ENCODE measurements at places on chromosomes 5 and 9.

DNA sequence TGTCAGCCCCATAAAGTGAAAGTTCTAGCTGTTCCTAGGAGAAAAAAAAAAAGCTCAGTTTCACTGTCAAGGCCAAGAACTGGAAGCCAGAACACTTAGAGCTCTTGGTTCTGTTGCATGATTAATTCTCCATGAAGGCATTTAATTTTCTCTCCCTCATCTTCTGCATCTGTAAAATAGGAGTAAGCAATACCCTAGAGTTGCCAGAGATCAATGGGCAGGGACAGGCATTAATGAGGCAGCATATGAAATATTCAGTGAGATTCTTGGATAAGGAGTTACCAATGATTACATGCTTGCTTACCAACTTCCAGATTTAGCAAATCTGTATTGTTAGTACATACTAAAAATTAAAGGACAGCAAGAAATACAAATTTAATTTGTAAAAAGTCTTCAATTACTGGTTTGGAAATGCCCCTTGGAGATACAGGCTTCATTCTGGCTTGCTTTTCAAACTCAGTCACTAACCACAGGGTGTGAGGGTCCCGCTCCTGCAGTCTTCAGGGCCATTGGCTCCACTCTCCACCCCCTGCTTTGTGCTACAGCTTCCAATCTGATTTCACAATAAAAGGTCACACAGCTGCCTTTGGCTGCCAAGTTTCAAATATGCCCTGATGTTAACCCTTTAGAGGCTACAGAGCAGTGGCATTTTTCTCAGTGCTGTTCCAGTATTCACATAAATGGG, 624.6 kb downstream of the BNC2 start:
- no peak for DNase-seq

DNA sequence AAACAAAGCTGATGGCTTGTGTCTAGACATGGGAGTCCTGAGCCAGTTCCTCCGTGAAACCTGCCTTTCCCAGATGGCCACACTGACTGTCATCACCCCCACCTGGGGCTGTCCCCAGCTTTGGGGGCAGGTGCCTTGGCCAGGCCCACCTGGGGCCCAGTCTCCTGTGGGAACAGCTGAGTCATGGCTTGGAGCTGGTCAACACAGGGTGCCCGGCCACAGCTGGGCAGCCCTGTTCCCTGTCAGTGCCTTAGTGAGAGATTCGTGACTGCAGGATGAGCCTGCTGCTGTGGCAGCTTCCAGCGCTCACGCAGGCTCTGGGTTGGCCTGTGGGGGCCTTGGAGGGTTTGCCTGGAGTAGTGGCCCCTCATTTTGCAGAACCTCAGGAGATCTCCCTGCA, 56.5 kb downstream of the COL5A1 start:
- no peak for DNase-seq

DNA sequence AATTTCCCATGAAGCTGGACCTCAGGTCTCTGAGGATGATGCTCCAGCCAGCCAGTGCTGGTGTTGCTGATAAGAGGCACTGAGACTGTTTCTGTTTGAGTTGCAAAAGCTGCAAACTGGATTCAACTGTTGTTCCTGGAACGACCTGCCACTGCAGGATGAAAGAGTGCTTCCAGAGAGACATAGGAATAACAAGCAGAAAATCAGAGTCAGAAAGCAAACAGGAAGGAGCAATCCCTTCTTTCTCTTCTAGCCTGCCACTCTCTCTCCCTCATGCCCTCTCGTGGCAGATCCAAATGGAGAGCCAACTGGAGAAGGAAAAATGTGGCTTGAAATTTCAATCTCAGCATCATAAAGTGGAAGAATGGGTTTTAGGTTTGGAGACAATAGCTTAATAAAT, 110.4 kb downstream of the STARD4 start:
- DNase-seq = no peak

DNA sequence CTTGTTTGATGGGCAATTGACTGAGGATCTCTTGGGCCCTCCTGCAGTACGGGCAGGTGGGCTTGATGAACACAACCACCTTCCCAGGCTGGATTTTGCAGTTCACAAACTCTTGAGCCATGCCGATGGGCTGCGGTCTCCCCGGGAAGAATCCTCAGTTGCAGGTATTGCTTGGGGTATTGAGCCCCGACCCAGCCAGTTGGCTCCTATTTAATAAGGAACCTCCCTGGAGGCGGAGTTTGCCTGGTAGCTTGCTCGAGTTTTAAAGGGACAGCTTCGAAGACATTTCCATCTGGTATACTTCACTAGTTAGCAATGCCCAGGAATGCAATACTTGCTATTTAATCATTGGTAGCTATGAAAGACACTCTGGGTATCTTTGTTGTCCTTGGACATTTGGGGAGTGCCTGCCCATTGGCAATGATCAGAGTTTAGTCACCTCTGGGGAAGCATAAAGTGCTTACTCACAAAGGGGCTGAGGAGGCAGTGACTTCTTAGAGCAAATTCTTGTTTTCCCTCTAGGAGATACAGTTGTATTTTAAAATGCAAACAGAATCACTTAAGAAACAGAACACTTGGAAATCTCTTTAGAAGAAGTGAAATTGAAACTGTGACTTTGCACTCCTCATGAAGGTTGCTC, at the start of gene GLRX:
GLRX (minus strand) TSS at position 185 of the 640 bp plus-strand sequence; CDS start at position 121, 64 bp downstream.
- DNase-seq = no peak

DNA sequence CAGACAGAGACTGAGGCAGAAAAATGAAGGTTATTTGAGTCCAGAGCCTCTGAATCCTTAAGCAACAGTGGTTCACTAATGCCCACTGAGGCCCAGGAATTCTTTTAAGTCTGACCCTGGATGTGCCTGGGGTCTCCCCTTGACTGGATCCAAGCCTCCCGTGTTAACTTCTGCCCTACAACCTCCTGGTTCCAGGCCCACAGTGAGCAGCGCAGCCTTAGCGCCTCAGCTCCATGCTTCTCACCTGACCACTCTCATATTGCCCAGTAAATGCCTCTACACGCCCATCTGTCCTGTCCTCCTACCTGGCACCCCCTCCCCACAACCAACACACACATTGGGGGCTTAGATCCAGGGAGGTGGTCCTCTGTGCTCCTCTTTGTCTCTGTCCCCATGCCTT, 6.4 kb downstream of the IL3 start:
- no peak for DNase-seq

DNA sequence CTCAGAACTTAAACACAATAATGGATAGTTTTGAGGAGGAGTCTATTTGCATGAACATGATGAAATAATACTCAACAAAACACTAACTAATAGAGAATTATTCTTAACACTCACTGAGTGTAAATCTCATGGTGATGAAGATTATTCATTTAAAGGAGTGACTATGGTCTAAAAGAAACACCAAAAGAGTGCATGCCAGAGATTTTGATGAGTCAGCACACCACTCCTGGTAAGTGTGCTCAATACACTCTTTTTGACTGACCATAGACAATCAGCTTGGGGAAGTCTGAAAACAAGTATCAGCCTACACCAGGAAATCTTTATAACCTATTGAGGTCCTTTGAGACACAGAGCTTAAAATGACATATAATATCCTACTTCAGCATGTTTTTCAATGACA, 6.8 kb upstream of the FST start:
- DNase-seq = no peak

DNA sequence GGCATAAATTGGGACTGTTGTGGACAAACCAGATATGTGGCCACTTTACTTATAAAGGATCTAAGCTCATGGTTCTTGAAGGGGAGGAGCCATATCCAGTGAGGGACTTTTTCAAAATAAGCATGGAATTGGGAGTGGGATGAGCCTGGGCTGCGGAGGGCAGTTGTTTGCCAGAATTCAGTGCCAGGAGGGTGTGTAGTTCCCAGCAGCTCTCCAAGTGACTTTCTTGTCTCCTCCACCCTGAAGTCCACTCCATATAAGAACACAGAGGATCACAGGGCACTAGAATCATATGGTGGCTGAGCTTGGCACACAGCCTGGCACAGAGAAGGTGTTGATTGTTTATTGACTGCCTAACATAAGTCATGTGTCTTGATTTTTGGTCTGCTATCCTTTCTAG, 121.1 kb downstream of the CAVIN4 start:
- no peak for DNase-seq

GRCh38 chr9:35097573-35097972, 1.2 kb upstream of the PIGO start:
- DNase-seq = no peak

- DNase-seq = no peak
Measured at GRCh38 chr5:35473589-35473988, 144.1 kb upstream of the SPEF2 start.

DNA sequence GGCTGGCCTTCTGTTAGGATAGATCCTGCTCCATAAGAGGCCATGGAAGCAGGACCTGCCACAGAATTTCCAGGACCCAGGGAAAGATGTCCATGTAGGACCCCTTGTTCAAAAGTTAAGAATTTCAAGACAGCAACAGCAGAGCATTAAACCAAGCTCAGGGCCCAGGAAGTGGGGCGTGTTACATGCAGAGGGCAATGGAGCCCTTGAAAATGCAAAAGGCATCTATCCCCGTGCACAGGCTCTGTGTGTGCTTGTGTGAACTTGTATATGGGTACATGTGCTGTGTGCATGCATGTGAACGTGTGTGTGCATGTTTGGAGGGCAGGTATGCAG, 14.4 kb upstream of the NKD2 start:
- no peak for DNase-seq

GRCh38 chr9:89418474-89418845, 79.5 kb downstream of the SEMA4D start:
- DNase-seq = no peak

GRCh38 chr9:38211002-38211401, 142.0 kb upstream of the SHB start:
- no peak for DNase-seq

GRCh38 chr5:142881076-142881783, 111.1 kb downstream of the ARHGAP26 start:
- no peak for DNase-seq

DNA sequence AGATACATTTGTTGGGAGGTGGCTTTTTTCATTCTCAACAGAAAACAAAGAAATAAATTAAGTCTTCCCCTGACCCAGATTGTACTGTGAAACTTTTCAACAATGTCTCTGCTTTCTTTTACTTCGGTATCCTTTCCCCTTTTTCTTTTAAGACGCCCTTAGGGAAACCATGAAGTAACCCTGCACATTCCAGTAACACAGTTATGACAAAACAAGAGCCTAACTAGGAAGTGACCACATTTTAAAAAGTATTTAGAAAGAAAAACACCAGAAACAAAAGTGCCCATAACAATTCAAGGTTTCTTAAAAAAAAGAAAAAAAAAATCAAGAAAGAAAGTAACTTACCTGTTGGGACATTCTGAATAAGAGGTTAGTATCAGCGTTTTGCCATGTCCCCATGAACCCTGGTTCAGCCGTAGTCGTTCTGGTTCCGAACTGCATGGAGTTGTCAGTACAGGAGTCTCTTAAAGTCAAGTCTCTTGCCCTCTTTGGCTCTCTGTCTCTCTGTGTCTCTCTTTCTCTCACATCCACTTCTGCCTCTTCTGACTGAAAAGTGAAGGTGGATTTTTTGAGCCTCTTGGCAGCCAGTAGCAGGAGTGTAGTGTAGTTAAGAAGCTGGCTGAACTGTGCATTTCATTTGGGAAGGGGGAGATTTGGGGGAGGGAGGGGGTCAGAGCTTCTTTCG, 142.9 kb downstream of the BNC2 start:
- no peak for DNase-seq

DNA sequence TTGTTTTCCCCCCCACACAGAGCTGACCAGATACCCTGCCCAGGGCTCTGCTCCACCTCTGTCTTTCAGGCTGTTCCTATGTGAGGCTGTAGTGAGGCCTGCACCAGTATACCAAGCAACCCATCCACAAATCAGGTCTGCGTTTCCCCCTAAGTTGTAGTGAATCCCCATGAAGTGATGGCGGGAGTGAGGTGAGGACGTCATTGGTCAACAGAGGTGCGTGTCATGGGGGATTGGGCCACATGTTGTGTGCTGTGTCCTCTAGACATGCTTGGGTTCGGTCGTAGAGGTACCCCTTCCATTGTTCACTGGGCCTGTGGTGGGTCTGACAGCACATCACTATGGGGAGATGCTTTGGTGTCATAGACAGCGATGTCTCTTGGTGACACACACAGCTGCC, 184.6 kb downstream of the CACNA1B start:
- no peak for DNase-seq

GRCh38 chr5:1137567-1138444, 25.9 kb upstream of the SLC12A7 start:
- no peak for DNase-seq

DNA sequence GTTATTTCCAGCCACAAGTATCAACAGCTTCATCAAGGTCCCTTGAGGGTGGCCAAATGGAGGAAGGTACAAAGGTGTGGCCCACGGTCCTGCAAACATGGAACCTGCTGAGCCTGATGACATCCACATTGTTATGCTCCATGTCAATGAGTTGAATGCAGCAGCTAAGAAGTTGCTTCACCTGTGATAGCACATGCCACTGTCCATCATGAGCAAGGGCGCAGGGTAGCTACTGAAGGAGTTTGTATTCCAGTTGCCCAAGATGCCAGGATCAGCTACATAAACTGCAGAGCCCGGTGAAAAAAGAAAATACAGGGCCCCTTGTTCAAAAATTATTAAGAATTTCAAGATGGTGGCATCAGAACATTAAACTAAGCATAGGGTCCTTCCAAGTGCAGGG, 24.2 kb downstream of the LSM11 start:
- no peak for DNase-seq

DNA sequence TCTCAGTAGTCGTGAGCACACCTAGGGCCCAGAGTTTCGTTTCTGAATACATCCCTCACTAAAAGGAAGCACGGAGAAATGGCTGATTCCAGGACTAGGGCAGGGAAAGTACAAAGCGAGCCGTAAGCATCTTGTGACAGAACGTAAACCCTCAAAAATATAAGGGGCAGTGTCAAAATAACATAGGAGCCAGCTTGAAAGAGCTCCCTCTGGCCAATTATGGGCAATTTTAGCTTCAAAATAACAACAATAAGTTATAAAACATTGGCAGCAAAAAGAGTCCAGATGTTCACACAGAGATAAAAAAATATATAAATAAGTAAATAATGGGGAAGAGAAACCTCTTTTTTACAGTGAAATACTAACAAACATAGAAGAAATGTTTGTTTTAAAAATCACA, 18.5 kb upstream of the GLIS3 start:
- DNase-seq = no peak

- DNase-seq = no peak
Measured at GRCh38 chr9:77418226-77418625, 229.9 kb downstream of the GNA14 start.

- no peak for DNase-seq
Measured at GRCh38 chr5:38615981-38616451, 59.6 kb upstream of the LIFR start.

DNA sequence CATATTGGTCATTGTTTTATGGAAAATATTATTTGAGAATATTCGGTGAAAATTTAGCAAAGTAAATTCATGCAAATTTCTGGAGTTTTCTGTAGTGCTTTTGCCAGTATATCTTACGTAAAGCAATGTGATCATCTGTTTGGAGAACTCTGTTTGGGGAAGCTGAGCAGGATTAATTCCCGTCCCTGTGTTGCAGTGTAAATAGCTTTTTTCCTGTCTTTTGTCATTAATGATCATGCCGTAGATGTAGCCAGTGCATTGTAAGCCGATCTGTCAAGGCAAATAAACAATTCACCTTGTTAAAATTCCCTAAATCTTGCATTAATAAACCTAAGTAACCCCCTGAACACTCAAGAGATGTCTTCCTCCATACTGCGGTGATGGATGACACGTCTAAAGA, 39.2 kb downstream of the PPIC start:
- DNase-seq = no peak

- no peak for DNase-seq
Measured at GRCh38 chr5:127757576-127757975, 54.4 kb downstream of the CCDC192 start.
